C1 segment of cervical spinal cord (tissue), 14 donors: ENCODE measurements at places on chromosomes 12 and 14.

GRCh38 chr12:7150356-7150755 is 20.2 kb downstream of the CLSTN3 start:
- DNase-seq: no peak

DNA sequence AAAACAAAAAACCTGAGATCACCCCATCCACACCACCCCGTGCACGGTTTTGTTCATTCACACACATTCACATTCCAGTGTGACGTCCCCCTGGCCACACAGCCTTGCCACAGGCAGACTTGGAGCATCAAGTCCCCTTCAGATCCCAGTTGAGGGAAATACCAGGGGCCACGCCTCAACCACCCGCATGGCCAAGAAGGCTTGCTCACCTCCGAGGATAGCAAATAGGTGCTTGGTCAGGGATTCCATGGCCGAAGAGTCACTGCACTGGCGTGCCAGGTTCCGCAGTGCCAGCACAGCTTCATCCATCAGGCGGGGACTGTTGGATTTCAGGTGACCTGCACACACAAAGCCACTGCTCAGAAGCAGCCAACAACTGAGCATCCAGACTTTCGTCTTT is 19.0 kb downstream of the GCN1 start:
- DNase-seq: no peak

- DNase-seq: peak; percentile 48
Measured at GRCh38 chr14:73269729-73270531, 32.6 kb downstream of the PAPLN start.

- no peak for DNase-seq
Measured at GRCh38 chr14:31127690-31128089, 79.9 kb downstream of the HECTD1 start.
